ENCODE measurements at places on chromosomes 5 and 9.

DNA sequence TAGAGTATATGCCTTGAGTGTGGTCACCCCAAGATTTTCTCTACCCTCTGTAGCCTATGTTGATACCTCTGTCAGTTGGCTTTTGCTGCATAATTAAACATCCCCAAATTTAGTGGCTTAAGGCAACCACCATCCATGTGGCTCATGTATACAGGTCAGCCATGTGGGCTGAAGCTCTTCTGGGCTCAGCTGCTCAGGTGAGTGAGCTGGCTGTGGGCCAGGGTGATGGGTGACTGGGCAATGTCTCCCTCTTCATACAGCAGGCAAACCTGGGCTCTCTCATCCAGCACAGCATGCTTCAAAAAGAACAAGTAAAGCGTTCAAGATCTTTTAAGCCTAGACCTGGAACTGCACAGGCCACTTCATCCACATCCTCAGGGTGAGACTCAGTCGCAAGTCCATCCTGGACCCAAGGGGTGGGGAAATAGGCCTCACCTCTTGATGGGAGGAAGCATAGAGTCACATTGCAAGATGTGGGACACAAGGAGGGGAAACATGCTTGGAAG is 188.2 kb upstream of the TAS2R1 start:
- no peak for DNase-seq

DNA sequence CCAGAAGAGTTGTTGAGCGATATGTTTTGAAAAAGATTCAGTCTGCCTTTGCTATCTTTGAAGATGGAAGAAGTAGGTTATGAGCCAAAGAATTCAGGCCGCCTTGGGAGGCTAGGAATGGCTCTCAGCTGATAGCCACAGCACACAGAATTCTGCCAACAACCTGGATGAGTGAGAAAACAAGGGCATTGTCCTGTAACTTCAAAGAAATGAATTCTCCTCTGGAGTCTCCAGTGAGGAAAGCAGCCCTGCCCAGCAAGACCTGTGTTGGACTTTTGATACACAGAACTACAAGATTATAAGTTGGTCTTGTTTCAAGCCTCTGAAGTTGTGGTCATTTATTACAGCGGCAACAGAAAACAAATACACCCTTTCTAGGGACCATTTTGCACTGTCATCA is 509.9 kb upstream of the ZNF608 start:
- DNase-seq = no peak

DNA sequence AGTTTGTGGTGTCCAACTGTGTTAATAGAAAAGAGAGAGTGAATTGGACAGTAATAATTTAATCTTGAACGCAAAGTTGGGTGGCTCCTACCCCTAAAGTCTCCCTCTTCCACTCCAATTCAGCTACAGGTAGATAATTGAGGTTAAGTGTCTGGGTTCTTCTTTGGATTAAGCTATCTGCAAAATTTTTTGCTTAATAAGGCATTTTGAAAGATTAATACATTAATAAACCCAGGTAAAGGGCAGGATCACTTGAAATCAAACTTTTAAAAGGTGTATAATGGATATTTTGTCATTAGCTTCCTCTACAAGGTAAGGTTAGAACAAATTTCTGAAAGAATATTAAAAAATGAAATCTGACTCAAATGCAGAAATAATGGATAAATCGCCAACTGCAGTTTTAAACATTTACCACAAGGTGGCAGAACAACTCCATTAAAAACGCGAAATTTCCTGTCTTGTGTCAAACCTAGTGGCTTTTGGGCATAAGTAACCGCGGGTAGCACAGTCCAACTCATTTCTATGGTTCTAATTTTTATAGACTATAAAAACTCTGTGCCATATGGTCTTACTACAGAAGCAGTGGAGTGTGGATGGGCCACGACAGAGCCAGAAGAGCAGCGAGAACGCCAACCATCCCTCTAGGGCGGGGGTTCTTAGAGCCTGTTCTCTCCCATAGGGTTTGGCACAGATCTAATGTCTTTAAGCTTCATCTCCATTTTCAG is 276.5 kb downstream of the ARHGEF28 start:
- peak; percentile 52 for DNase-seq

DNA sequence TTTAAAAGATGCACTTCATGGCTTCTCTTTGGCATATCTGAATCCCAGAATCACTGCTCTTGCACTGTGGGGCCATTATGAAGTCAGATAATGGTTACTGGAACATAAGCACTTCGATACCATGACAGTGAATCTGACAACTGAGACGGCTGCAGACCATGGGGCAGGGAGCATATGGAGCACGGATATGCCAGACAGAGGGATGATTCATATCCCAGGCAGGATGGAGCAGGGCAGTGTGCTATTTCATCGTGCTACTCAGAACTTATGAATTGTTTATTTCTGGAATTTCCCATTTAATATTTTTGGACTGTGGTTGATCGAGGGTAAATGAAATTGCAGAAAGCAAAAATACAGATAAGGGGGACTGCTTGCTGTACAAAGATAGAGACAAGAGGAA is 145.0 kb downstream of the EGFLAM start:
- DNase-seq = no peak

GRCh38 chr9:127527560-127528268 is 76.4 kb downstream of the LRSAM1 start:
- DNase-seq = no peak

DNA sequence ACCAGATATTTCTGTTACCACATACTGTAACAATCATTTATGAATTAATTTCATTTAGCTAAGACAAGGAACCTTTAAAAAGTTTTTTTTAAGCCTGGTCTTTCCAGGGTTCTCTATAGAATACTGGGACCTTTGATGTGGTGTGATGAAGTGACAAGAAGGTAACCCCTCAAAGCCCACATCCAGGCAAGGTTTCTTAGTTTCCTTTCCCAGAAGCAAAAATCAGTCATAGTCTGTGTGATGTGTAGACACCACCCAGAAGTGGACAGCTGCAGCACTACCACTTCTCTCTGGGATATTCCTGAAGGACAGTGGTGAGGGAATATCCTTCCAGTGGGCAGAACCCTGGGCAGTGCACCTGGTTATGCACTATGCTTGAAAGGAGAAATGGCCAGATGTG is 115.6 kb downstream of the TTC39B start:
- DNase-seq = no peak

DNA sequence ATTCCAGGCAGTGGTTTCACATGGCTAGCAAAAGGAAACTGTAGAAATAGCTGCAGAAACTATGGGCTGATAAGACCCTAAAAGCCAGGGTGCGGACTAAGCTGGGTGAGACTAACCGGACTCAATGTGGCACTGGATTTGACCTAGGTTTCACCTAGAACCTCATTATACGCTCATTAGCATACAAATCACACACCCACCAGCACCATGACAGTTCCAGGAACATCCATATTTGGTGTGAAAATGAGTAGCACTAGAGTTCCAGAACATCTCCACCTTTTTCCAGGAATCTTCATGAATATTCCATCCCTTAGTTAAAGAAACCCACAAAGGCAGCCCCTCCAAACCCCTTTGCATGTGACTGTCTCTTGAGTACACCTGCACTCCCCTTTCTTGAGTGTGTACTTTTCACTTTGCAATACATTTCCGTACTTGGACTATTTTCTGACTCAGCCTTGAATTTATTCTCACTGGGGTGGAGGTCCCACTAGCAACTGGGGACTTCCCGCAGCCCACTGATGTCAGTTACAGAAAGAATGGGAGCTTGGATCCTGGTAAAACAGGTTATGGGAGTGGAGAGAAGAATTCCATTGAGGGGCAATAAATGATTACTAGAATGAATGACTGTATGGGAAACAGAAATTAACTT is 58.0 kb upstream of the SPATA31C2 start:
- DNase-seq = no peak

- DNase-seq = no peak
These were observed 319.9 kb downstream of the SPOCK1 start for GRCh38 chr5:137179203-137179602.

- DNase-seq = no peak
These were observed 225.0 kb upstream of the PRR16 start for GRCh38 chr5:120239086-120239485.

DNA sequence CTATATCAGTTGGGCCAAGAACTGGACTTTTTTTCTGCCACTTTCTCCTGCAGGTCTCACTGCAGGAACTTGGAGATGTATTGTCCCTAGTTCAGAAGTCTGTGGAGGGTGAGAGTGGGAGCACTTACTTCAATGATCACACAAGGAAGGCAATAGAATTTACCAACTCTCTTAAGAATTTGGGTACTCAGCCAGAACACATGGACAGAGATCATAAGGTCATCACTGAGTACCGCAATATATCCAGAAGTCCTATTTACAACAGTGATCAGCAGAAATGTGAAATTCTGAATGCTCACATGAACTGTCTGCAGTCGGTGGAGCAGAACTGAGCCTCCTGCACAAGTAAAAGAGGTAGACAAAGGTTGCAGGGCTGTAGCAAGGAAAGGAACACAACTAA is 101.0 kb downstream of the FAM114A2 start:
- no peak for DNase-seq

DNA sequence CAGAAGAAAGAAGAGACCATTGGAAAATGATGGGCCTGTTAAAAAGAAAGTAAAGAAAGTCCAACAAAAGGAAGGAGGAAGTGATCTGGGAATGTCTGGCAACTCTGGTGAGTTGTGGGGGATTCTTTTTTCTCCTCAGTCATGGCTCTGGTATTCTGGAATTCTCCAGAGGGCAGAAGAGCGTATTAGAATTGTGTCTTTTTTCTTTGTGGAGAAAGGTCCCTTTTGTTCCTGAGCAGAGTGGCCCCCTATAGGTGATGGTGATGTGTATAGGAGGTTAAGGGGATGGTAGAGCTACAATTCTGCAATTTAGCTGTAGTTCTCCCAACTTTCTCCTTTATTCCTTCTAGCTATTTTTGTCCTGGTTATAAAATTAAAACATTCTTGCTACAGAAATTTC is 1.6 kb upstream of the DHFR start:
- DNase-seq = no peak

GRCh38 chr5:1344975-1345838 is at the start of gene CLPTM1L:
Gene CLPTM1L (minus strand): TSS chr5:1345099. CDS start chr5:1344841, 258 bp downstream.
- peak; percentile 84 for DNase-seq

DNA sequence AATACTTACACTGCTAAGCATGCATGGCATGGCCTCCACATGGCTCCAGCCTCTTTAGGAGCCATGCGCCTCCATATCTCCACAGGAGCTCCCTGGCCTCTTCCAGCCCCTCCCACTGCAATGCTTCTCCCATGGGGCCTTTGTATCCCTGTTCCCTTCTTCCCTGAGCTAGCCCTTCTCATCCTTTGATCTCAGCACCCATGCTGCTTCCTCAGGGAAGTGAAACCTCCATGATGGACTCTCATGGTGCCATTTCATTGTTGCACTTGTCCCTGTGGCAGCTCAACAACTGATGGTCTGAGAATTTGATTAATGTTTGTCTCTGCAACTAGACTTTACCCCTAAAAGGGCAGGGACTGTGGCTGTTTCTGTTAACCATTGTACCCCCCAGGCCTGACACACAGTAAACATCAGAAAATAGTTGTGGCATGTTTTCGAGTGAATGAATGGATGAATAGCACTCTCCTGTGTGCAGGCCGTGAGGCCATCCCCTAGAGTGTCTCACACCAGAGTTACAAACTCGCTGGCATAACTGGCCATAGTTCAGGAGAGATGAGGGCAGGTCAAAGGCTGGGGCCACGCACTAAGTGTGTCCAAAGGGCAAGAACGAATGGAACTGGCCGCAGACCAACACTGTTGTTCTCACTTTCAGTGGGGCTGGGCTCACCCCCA is 6.6 kb downstream of the IDNK start:
- DNase-seq = no peak

DNA sequence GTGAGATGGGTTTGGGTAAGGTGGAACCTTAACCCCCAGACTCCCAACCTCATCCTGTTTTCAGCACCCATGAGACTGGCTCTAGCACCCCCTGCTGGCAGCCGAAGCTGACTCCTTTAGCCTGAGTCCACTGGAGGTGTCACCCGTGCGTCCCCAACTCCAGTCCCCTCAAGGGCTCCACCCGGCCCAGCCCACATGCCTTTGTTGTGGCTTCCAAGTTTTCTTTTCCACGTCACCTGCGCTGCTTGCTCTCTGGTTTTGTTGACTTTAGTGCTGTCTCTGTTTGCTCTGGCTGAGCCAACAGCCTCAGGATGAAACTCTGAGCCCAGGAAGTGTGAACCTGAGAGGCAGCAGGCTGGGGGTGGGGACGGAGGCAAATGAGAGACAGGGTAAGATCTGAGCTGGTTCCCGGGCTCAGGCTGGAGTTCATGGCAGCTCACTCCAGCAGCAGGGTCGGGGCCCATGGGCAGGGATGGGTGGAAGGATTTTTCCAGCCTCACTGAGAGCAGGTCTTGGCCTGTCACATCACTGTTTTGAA is 13.2 kb upstream of the AQP7 start:
- DNase-seq = peak; percentile 65

- DNase-seq = no peak
These were observed 450.9 kb upstream of the ZNF608 start for GRCh38 chr5:125197321-125197720.

DNA sequence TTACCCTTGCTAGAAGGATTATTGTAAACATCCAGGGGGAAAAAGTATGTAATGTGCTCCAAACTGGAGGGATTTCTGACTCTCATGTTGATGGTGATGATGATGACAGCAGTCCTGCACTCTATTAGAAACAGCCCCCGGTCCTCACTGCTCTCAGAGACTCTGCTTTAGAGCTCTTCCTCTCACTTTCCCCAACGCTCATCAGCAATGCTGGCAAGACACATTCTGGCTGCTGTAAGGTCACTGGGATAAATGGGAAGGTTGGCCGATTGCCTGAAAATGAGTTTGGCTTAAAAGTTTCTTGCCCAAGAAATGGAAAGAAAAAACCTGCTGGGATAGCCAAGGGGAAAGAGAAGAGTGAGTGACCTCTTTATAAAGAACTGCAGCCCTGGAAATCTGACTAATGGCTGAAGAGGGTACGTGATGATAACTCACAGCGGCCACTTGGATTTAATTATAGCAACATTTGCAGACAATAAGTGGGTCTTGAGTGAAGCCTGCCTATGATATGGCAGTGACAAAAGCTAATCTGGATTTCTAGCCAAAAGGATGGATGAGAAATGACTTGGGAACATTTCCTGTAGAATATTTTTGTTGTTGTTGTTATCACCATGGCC is 235.8 kb downstream of the TMEM38B start:
- no peak for DNase-seq

DNA sequence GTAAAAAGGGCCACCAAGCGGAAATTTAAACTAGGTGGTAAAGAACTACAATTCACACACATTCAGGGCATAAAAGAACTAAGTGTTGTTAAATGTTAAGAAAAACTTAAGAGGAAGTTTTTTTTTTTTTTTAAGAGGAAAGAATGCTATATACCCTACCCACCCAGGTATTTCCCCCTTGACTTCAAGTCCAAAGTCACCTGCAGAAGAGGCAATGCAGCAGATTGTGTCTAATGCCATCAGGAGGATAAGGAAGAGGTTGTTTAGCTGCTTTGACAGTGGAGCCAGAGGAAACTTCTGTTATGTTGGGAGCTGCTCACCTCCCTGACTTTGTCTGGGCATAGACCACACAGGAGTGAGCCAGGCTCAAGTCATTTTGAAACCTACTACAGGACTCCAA is 69.2 kb downstream of the MPDZ start:
- no peak for DNase-seq

DNA sequence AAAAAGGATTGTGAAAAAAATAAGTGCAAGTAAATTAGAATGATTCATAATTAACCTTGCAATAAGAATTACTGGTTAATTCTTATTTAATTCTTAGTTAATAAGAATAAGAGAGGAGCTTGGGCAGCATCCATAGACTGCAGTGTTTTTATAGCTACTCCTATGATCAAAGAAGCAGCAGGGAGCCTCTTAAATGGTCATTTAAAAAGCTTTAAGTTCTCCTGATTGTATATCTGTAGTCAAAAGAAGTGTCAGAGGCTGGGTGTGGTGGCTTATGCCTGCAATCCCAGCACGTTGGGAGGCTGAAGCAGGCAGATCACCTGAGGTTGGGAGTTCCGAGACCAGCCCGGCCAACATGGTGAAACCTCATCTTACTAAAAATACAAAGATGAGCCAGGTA is 14.4 kb downstream of the ACER2 start:
- DNase-seq = no peak

All from KBM-7 (cell line).